Bronchus fibroblast of lung (primary cell): ENCODE measurements at places on chromosomes 5 and 9. TPM values are rescaled to one million over a fixed set of nuclear protein-coding genes. Genes with fewer than 3 reads are reported as not detected.

The ZDHHC12 gene
- total RNA-seq, result 87.3 and 88.4 TPM in 2 replicates

The SLC34A1 gene
- total RNA-seq, result not detected in 2 replicates

The CDKN2A gene
- total RNA-seq, result 5.7 and 10.0 TPM in 2 replicates

The PCDHGA7 gene
- 0.50 and 0.89 TPM in 2 replicates for total RNA-seq

The PTGER4 gene
- 26.6 and 34.1 TPM in 2 replicates for total RNA-seq

The GAPT gene
- not detected in 2 replicates for total RNA-seq

The IFNA6 gene
- total RNA-seq, result not detected in 2 replicates

The CERCAM gene
- 58.6 and 63.5 TPM in 2 replicates for total RNA-seq

The SUSD1 gene
- 8.8 and 10.8 TPM in 2 replicates for total RNA-seq

The TMEM215 gene
- total RNA-seq, result not detected in 2 replicates

The SMIM27 gene
- total RNA-seq, result 6.8 and 7.7 TPM in 2 replicates

The CYLC2 gene
- not detected in 2 replicates for total RNA-seq

The MEGF10 gene
- under 0.01 TPM in 1 of 2 replicates, not detected in the other for total RNA-seq

The ERCC6L2 gene
- total RNA-seq, result 27.9 and 35.5 TPM in 2 replicates

The IFNA21 gene
- total RNA-seq, result not detected in 2 replicates

The FRMPD1 gene
- total RNA-seq, result not detected in 2 replicates

The PFN3 gene
- total RNA-seq, result not detected in 2 replicates

The ST8SIA4 gene
- total RNA-seq, result 0.34 and 1.9 TPM in 2 replicates

The GBGT1 gene
- 2.4 and 3.2 TPM in 2 replicates for total RNA-seq

The IFNB1 gene
- not detected in 2 replicates for total RNA-seq

The RANBP17 gene
- 4.0 and 4.7 TPM in 2 replicates for total RNA-seq

The OR2V2 gene
- total RNA-seq, result not detected in 2 replicates

The MYMK gene
- not detected in 2 replicates for total RNA-seq

The WWC1 gene
- total RNA-seq, result 3.1 and 4.2 TPM in 2 replicates
